ENCODE measurements at places on chromosomes 3 and 15.

GRCh38 chr3:16024548-16024947 lies 149.9 kb upstream of the GALNT15 start:
- DNase-seq: no peak

DNA sequence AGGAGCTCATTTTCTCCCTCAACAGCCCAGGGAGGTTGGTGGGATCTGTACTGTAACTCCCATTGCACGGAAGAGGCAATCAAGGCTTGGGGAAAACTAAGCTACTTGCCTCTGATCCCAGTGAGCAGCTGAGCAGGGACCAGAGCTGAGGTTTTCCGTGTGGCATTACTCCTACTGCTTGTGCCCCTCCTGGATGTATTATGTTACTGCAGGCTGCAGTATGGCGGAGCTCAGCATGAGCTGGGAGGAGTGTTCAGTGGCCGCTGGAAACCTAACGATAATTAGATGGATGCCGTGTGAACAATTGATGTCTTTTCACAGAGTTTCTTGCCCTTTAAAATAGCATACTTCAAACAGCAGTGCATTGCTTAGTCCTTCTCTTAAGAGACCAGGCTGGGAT lies 2.0 kb upstream of the TPRG1 start:
- no peak for DNase-seq

DNA sequence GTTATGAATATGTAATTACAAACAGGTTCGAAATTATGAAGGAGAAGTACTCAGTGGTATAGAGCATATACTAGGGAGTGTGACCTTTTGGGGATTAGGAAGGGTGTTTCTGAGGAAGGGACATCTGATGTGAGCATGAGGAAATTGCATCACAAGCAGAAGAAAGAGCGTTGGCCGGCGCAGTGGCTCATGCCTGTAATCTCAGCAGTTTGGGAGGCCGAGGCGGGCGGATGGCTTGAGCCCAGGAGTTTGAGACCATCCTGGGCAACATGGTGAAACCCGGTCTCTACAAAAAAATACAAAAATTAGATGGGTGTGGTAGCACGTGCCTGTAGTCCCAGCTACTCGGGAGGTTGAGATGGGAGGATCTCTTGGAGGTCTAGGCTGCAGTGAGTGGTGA lies 6.9 kb downstream of the CMTM7 start:
- DNase-seq: no peak

DNA sequence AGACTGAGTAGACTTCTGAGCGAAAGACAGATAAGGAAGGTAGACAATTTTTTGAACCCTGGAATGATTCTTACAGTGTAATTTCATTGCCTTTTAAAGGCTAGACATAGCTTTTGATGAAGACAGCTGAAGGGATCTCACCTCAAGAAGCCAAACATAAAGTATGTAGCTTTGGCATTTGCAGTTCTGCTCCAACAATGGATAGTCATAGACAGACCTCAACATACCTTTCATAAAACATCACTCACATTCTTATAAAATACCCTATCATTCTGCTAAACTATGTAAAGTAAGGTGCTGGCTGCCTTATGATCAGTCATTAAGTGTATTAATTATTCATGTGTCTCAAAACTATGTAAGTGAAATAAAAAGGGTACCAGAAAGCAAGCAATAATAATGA lies 70.0 kb downstream of the UBE3A start:
- no peak for DNase-seq

DNA sequence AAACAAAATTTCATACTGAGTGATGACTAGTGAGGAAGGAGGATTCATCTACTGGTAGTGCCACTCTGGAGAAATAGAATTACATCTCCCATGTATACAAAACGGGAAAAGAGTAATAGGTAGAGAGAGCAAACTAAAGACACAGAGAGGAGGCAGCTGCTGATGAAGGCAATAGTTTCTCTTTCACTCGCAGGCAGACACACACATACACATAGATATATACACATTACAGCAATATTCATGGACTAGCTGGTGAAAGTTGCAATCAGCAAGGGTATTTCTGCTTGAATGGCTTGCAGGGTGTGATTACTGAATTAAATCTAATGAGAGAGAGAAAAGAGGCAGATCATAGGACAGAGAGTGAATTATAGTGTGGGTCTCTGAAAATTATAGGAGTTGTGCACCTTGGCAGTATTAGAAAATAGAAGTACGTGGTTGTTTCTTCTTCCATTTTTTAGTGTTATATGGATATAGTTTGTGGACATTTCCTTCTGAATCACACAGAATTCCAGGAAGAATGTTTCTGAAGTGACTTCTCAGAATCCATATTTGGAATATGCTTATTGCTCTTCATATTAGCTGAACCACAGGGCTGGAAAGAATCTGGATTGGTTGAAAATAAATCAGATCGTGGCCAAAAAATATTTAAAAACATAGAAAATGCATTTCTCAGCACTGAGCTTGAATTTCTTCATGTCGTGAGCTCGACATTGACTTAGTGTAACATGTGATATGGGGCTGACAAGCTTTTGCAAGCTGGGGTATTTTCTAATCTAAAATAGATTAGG lies 991.2 kb downstream of the TUSC7 start:
- DNase-seq: no peak

DNA sequence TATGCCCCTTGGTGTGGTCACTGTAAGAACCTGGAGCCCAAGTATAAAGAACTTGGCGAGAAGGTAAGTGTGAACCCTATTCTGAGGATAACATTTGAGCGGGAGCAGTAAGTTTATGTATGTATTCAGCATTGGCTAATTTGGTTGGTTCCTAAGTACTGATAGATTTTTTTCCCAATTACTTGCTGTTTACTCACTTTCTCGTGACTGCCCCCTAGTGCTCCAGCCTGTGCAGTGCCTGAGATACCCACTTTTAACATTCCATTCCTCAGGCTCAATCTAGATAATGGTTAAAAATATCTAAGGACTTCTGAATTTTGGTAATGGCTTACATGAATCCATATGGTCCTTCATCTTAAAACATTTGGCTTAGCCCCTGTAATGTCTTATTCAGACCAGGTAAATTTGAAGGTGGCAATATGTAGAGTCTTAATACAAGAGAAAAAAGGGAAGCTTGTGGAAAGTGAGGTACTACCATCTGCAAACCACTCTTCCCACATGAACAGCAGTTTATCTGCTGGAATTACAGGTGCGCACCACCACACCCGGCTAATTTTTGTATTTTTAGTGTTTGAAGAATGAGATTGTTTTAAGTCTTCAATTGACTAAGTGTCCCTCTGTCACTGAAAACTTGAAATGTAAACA lies 7.1 kb downstream of the ELL3 start:
- DNase-seq: peak; percentile 75

DNA sequence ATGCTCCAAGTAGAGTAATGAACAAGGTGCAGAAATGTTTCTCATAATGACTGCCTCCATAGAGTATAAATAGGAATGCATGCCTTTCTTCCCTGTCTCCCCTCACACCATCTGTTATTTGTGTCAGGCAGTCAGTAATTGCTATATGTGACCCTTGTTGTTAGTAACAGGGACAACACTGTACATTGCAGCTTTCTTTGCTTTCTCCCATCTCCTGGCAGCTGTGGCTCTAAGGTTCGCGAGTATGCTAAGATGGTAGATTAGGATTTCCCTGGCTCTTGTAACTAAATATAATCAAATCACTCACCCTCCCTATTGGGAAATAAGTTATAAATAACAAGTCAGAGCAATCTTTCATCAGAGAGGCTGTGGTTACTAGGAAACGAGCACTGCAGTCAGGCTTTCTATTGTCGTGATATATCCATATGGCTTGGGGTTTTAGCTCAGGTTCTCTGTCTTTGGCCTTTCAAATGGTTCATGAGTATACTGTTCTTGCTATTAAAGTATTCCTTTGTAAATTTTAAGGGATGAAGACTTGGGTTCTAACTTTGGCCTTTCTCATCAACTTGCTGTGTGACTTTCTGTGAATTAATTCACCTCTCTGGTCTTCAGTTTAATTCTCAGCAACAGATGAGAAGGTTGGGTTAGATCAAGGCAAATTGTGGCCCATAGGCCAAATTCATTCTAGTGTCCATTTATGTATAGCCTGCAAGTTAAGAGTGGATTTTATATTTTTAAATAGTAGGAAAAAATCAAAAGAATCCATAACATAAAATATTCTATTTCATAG lies 8.1 kb upstream of the MINDY4B start:
- DNase-seq: no peak

GRCh38 chr3:97691354-97691753 lies 73.2 kb upstream of the ARL6 start:
- DNase-seq: no peak

DNA sequence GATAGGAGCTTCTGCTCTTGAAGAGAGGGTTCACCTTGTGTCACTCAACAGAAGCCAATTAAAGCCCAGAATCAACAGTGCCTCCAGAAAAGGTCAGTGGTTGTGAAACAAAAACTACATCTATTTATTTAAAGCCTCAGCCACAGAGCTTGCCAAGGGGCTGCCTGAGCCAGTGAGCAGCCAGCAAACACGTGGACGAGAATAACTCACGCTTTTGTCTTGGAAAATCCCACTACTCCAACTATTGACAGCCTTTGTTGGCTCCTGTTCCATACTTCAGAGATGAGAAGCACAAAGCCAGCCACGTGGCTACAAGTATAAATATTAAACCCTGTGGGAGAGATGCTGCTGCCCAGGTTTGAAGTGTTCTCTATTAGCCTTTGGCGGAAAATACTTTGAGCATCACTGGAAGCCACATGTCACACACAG lies 10.3 kb downstream of the GPR156 start:
- DNase-seq: no peak

- DNase-seq: no peak
Measured at GRCh38 chr3:170044795-170045244, 7.0 kb downstream of the GPR160 start.

DNA sequence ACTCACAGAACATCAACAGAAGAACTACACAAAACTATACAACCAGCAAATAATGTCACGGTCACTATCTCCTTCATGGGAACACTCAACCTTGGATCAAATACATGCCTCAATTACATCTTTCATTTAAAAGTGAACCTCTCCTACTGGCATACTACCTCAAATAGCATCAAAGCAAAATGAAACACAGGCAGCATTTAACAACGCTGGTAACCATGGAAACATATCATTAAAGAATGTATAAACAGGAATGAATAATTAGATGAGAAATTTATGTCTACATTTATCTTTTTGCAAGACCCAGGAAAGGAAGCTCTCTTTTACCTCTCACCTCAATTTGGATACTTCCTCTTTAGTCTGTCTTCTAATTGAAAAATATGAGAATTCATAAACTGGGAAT lies 172.4 kb downstream of the SPATA16 start:
- DNase-seq: no peak

GRCh38 chr15:96503276-96503675 lies 172.8 kb downstream of the NR2F2 start:
- no peak for DNase-seq

DNA sequence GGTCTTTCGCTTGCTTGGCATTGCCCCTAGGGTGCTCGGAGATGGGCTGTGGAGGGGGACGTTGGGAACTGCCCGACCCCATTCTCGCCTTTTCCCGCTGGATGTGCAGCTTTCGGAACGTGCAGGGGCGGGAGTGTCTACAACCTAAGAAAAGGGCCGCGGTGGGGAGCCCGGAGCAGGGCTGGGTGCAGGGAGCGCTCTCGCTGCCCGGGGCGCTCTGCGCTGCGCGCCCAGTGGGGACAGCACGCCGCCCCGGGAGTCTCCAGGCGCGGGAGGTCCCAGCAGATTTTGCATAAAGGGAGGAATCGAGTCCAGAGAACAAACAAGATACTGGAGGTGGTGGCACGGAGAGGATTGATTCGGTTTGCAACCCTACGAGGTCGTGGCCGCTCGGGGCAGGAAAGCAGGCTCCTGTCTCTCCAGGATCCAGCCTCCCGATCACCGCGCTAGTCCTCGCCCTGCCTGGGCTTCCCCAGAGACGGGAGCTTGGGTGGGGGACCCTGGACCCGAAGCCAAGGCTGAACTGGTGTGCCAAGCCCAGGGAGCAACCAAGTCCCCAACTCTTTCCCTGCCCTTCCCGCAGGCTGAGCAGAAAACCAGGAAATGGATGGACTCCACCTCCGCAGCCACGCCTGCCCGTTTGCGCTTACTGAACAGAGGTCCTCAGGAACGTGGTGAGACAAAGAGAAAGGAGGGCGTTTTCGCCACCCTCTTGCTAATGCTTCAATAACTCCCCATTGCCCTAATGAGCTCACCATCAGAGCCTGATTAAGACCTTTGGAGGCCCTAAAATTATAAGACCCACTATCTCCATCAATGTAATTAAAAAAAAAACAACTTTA lies 59.7 kb downstream of the NOX5 start:
- no peak for DNase-seq
